ENCODE measurements at places on chromosomes 4 and X.

GRCh38 chrX:44225667-44226066 is 117.8 kb downstream of the EFHC2 start:
- DNase-seq: no peak

GRCh38 chrX:106932492-106932923 is 12.3 kb downstream of the CLDN2 start:
- peak; percentile 75 for DNase-seq

GRCh38 chr4:168101026-168101425 is 8.7 kb downstream of the ANXA10 start:
- DNase-seq: no peak

- DNase-seq: peak; percentile 45
Measured at GRCh38 chrX:131895807-131896206, 127.3 kb upstream of the STK26 start.

DNA sequence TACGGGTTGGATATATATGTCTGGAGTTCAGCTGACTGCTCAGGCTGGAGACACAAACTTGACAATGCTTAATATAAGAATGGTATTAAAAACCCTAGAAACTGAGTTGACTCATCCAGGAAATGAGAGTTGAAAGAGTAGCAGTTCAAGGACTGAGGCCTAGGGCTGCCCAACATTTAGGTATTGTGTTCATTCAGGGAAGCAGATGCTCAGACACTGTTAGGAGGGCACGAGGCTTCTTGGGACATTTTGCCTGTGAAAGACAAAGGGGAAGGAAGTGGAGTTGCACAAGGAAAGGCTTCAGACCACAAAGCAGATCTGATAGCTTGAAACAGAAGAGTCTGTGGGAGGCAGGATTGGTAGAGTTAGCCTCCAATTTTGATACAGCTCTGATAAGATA is 52.0 kb upstream of the HS3ST1 start:
- no peak for DNase-seq

Measured in mesenchymal stem cell (in vitro differentiated cells and primary cell).